Anterior cingulate cortex (tissue), 58 donors: ENCODE measurements at places on chromosomes 12 and 14.
A peak's percentile ranks its signal among the peaks of the same experiment; 100 is the strongest.

GRCh38 chr12:43127886-43128549 lies 424.0 kb downstream of the ADAMTS20 start:
- DNase-seq, result no peak

DNA sequence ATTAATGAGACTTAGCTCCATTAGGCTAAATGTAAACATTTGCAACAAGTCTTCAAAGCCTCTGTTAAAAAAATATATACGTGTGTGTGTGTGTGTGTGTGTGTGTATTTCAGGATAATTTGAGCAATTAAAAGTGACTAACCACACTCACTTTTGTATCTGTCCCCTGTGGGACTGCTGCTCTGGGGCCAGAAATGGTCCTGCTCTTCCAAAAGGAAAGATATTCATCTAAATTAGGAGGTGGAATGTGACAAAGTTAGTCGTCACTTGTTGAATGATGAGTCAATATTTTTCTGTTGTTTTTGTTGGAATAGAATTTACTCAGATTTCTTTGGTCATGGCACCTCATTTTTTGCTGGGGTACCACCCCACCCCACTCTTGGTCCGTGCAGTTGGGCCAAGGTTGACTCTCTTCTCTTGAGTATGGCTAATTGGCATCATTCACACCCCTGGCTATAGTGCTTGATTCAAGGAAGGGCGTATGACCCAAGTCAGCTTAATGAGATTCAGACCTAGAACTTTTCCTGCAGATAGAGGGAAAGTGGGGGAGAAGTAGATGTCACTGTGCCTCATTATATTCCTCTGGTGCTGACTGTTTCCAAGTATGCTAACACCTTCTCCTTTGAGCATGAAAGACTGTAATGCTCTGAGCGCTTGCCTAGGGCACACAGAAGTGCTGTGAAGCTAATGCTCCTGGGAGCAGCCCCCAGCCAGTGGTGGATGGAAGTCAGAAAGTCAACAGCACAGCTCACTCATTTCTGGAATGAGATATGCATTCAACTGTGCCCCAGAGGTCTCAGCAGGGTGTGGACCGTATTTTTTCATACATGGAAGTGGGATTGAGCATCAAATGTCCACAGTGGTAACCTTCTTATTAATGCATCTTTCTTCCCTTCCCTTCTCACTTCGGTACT lies 577.0 kb upstream of the TBX3 start:
- DNase-seq, result no peak

DNA sequence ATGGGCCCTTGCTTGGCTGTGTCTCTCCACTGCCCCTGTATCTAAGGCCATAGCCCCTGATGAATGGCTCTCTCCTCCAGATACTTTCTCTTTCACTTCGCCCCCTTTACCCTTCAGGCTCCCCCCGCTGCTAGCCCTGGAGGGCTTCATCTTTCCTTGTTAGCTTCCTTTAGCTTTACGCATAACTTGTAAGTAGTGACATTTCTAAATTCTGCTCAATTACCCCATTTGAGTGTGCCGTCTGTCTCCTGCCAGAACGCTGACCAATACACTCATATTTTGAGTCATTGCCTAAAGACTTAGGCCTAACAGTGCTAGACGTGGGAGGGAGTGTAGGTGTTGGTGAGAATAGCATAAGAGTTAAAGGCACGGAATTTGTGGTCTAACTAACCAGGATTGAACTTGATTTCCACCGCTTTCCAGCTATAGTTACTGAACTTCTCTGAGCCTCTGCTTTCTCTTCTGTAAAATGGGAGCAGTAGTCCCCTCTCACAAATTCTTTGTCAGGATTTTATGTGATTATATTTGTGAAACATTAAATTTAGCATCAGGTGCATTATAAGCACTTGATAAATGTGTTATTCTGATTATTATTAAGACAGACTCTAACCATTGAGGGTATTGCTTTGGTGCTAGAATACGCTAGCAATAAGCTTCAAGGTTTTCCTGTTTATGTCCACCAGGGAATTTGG lies 129.3 kb downstream of the ZFP36L1 start:
- DNase-seq, result no peak

DNA sequence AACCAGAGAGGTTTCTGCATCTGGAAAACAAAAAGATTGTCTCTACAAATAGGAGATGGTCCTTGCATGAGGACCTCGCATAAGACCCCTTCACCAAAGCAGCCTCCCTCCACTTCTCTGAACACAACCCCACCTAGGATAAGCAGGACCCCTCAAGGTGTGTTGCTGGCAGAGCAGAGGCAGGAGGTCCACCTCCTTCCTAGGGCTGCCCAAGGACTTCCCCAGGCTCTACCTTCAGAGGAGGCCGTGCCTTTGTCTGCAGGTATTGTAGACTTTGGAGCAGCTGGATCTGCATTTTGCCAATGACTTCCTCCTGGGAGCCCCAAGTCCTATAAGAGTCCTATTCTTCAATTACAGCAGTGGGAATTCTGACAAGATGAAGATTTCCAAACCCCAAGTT lies 67.3 kb upstream of the TSPAN11 start:
- no peak for DNase-seq

- no peak for DNase-seq
Observed at GRCh38 chr12:6042446-6042845, 82.0 kb downstream of the VWF start.

DNA sequence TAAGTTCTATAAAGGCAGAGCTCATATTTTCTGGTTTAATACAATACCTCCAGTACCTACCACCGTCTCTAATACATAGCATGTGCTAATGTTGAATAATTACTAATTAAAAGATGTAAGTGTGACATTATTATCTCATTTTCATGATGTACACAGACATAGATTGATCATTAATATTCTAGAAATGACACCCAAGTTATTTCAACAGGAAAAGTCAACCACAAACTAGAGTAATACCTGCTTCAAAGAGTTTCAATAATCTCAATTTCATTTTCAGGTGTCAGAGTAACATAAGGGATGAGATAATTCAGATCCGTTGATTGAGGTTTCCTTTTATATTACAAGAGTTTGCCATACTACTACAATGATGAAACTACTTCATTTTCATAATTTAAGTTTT lies 388.9 kb downstream of the SOX5 start:
- no peak for DNase-seq

DNA sequence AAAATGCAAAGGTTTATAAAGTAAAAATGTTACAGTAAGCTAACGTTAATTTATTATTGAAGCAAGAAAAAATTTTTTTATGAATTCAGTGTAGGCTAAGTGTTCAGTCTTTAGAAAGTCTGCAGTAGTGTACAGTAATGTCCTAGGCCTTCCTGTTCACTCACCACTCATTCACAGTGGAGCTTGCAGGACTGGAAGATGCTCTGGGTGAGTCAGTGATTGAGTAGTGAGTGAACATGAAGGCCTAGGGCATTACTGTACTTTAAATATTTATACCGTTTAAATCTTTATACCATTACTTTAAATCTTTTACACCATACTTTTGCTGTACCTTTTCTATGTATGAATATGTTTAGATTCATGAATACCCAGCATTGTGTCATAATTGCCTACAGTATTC lies 120.3 kb upstream of the SLC38A4 start:
- no peak for DNase-seq

- DNase-seq, result no peak
Observed at GRCh38 chr12:122035292-122035691, 13.6 kb downstream of the BCL7A start.

GRCh38 chr12:5251092-5251491 lies 180.8 kb upstream of the NTF3 start:
- no peak for DNase-seq

DNA sequence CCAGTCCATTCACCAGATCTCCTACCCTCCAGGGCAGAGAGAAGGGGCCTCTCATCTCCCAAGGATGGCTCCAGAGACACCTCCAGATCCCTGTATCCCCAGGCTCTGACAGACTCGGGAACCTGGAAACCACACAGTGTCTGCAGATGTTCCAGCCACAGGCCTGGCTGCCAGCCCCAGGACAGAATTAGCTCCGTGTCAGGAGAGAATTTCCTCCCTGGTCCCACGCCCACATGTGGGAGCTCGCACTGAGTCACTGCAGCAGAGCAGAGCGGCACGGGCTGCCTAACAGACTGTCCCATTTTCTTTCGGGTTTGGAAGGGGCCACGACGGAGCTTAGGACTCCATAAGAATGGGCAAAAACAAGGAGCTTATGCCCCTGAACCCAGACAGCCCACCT lies 33.6 kb downstream of the CMKLR1 start:
- peak; percentile 50 for DNase-seq

- DNase-seq, result no peak
Observed at GRCh38 chr14:54355698-54356097, 41.1 kb upstream of the CDKN3 start.

DNA sequence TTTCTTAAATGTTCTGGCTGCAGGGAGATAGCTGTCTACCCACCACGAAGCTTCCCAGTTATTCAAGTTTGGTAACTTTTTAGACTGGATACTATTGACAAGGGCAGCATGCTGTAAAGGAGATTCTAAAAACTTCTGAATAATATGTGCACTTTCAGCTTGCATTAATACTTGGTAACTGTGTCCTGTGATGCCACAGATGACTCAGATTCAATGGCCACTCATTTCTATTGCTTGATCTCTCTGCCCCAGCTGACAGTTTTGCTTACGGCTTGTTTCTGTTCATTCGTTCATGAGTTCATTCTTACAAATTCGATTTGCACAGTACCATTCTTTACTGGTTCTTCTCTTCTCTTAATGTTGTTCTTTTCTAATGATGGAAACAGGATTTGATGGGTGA lies 142.8 kb downstream of the PELI2 start:
- DNase-seq, result no peak

GRCh38 chr12:3744229-3744901 lies 8.5 kb downstream of the CRACR2A start:
- DNase-seq, result no peak

DNA sequence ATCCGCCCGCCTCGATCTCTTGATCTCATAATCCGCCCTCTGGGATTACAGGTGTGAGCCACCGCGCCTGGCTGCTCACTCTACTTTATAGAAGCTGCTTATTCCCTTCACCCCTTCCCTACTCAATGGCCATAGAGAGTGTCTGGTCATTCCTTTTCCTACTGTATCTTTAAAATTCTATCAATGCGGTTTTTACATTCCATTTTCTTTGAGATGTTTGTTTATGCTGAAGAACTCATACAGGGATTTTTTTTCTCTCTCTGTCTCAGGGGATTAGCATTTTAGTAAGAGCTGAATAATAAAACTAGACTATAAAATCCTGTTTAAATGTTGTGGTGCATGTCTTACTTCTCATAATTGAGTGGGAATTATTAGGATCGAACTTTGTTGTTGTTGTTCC lies 218.6 kb upstream of the FOXN3 start:
- no peak for DNase-seq

- no peak for DNase-seq
Observed at GRCh38 chr14:57388067-57388466, 2.3 kb upstream of the NAA30 start.

- no peak for DNase-seq
Observed at GRCh38 chr12:107590814-107591375, 94.7 kb upstream of the PWP1 start.

- no peak for DNase-seq
Observed at GRCh38 chr14:56212521-56212920, 94.3 kb downstream of the PELI2 start.

DNA sequence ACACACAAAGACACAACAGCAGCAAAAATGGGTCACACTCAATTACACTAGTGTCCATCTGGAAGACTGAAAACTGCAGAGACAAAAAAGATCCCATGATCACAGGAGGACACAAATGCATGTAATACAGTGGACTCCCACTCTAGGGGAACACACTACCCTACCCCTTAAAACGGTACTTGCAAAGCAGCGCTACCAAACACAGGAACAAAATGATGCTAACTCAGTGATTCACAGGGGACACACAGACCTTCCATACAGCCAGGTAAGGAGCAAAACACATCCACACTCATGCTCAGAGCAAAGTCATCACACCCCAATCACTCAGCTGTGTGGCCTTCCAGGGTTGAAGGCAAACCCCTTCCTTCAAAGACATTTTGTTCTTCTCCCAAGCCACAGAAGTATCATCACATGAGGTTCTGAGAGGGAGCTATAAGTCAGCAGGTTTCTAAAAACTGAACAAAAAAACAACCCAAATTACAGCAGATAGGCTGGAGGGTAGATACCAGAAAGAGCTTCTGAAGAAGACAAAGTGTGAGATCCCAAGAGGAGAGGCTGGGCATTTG lies 14.8 kb downstream of the SMUG1 start:
- no peak for DNase-seq

GRCh38 chr12:8026291-8026900 lies 6.1 kb upstream of the FOXJ2 start:
- DNase-seq, result peak; percentile 93

- no peak for DNase-seq
Observed at GRCh38 chr14:24794644-24795305, 160.8 kb upstream of the GZMB start.

DNA sequence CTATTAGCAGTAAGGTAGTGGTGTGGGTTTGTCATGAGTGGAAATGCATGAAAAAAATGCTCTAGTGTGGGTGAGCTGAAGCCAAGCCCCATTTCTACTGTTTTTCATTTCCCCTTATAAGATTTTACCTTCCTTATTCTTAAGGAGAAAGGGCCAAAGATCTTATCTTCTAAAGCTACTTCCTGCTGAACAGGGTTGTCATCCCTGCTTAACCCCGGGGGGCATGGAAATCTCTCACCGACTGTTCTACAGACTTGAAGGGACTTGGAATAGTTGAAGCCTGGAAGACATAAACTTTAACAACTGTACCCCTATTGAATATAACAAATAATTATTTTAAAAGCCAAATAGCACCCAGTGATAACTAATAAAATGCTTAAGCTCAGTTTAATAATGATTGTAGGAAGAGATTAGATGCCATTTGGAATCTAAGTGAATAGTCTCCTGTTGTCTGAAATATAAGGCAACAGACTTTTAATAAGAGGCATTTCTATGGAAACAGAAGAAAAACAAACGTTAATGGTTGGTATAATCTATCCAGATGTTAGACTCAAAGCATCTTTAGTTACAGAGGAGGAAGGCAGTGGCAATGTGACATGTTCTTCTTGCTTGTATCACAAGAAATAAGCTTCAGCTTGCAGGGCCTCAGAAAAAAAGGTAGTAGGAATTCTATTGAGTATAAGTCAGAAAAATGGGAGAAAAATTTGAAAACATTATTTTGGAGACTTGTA lies 1.8 kb upstream of the GMFB start:
- no peak for DNase-seq

DNA sequence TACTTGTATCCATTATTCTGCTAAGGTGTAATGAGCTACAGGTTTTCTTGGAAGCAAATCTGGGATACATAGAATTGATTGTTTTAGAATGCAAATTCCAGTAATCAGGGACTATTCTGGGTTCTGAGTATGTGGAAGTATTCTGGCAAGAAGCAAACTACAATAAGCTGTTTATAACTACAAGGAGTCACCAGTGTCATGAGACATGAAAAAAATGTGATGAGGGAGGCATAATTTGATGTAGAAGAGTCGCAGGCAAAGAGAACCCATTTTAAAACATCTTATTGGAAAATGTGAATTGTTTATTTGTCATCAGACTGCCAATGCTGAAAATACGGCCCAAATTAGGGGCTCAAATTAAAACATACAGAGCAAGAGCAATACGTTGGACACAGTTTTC lies 321.8 kb upstream of the E2F7 start:
- DNase-seq, result no peak

DNA sequence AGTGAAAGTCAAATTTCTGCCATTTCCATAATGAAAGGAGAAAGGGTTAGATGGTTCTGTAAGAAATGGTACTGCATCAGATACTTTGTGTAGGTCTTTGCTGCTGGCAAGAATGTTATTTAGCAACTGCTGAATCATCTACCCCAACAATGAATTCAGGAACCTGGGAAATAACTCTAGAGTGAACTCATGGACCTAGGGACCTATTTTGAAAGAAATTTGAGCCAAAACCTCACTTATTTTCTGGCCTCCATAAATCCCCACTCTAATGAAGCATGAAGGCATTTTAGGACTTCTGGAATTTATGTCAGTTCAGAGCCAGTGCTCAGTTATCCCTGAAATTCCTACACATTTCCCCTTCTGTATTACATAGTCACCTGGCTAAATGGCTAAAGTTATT lies 50.9 kb upstream of the CPNE8 start:
- DNase-seq, result no peak
